ENCODE measurements at places on chromosomes 5 and 9.

DNA sequence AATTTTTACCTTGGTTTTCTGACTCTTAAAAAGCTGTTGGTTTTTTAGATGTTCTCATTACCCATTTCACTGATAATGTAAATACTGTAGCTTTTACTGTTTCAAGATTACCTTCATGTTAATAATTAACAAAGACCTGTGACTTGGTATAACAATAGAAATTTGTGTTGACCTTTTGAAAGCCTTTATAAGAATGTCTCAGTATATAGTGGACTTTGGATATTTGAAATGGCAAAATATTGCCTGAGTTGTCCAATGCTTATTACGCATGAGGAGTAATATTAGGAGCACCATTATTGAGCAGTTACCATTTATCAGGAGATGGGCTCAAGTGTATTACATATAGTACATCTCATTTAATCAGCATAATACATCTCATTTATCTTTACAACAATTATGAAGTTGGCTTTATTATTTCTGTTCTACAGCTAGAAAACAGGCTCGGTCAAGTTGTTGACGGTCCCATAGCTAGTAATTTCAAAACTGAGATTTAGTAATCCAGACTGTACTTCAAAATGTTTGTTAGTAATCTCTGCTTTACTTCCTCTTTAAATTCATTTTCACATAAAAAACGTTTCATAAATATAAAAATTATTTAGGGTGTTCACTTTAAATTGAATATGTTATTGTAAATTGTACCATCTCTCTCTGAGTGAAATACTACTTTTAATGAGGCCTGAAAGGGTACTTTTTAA lies 50.7 kb upstream of the FKTN start:
- no peak for DNase-seq

DNA sequence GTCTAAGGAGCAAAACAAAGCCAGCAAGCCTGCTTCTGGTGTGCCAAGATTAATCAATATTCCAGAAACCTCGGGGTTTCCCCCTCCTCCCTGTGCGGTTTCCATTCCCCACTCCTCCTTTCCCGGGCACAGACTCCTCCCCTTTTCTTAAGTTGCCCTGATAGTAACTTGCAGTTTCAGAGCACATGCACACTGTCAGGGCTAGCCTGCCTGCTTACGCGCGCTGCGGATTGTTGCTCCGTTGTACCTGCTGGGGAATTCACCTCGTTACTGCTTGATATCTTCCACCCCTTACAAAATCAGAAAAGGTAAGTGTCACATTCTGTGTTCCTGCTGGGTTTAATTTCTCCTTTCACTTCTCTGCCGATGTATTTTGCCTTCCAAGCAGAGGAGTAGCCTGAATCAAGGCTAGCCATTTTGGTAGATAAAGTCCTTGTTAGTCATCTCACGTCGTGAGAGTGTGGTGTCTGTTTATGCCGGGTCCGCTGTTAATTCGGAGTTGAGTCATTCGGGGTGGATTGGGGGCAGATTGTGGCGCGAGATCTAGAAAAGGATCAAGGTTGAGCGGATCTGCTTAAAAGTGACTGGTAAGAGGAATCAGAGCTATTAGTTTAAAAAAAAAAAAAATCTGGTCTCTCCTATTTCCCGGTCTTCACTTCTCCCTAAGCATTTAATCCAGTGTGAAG lies at the start of gene SLC1A3:
Gene SLC1A3, plus strand, starts transcription at position 179 of the 686 bp plus-strand sequence. CDS start 1,818 bp downstream, outside the sequence.
- peak; percentile 32 for DNase-seq

DNA sequence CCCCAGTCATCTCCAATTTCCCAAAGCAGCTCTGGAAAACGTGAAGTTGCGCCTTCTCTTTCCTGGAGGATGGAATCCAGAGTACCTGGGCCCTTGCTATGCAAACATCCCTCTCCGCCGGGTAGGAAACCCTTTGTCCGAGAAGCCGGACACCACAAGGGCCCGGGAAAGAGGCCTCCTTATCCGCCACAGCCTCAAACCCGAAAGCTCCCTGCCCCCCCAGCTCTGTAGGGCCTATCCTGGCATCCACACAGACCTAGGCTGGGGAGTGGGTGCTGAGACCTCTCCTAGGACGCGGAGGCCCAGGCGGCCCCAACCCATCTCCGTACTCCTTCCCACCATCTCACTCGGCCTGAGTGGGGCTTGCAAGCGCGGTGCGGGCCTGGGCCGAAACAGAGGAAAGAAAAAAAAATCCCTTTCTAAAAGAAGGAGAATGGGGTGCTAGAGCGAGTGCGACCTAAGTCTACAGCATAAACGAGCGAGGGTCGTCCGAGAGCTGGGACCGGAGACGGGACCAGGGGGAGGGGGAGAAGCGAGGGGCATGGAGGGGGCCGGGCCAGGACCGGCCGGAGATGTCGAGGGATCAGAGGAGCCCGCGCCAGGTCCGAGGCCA lies 624 bp downstream of the FBXW11 start:
- DNase-seq, result no peak

DNA sequence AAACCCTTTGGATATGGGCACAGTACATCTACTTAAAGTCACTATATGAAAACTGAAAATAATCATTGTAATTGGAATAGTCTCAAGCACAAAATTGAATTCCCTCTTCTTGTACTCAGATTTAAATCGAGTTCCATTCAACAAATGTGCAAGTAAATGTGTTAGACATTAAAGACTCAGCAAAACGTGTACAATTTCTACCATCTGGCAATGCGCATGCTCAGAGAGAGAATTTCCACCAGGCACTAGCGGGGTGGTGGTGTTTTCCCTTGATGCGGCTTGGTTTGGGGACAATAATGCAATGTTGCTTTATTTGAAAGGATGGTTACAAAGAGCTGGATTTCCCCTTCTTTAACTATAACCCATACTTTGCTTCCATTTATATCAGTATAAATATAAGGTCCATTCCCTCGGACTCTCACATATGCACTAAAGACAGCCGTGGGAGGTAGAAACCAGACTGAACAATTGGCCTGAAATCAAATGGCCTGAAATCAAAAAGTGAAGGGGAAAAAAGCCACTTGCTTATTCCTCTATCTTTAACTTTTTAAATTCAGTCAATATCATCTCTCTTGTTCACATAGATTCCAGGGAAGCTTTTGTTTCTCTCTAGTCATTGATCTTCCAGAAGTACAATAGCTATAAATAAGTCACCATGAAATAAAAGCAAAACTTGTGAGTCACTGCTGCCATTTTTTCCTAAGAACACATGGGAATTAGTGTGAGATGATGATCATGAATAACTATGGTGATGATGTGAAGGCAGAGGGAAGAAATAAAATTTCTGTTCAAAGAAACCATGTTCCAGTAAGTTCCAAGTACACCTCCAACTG lies 59.2 kb downstream of the ADAMTS12 start:
- no peak for DNase-seq

DNA sequence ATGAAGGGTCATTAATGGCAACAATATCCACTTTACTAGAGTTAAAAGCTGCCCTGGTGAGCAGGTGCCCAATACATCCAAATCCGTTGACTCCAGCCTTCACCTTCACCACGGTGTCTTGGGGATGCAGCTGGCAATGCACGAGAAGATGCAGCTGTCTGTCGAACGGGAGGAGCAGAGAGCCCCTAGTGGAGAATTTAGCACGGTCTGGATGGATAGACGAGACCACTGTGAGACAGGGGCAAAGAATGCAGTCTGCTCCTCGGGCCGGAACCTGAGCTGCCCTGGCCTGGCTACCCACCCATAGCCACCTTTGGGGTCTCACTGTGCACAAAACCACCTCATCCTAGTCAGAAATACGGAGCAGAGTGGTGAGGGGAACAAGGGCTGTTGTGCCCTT lies 35.1 kb downstream of the ADRA1B start:
- no peak for DNase-seq

- DNase-seq, result no peak
Observed at GRCh38 chr5:138911441-138911840, 36.3 kb upstream of the LRRTM2 start.

GRCh38 chr5:74624501-74624900 lies 16.0 kb downstream of the ENC1 start:
- DNase-seq, result no peak

DNA sequence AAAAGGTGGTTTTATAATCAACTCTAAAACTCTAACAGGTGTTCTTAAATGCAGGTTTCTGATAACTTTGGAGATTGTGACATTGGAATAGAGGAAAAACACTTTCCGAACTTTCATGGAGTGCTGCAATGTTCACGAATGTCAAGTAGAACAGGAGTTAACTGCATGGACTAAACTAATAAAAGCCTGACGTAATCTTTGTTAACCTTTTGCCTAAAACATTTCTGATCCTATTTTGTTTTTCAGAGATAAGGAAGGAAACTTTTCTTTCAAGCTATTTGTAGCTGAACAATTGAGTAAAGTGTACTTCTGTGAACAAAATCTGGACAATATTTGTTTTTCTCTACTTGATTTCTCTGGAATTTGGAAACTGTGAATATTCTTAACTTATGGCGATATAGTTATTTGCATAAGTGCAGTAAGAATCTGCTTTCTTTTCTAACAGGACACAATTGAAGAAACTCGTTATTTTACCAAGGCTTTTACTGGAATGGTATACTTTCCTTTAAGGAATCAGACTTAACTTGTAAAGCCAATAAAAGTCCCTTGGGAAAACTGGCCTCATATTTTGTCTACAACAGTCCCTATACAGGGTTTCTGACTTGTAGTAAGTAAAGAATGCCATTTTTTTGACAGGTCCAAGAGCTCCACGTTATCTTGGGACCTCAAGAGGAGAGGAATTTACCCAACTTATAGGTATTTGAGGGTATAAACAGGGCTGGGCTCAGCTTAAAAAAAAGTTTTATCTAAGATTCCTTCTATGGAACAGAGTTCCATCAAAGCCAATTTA lies 154.7 kb downstream of the NXNL2 start:
- no peak for DNase-seq

GRCh38 chr9:69044240-69045219 lies 9.0 kb downstream of the FXN start:
- DNase-seq, result no peak

DNA sequence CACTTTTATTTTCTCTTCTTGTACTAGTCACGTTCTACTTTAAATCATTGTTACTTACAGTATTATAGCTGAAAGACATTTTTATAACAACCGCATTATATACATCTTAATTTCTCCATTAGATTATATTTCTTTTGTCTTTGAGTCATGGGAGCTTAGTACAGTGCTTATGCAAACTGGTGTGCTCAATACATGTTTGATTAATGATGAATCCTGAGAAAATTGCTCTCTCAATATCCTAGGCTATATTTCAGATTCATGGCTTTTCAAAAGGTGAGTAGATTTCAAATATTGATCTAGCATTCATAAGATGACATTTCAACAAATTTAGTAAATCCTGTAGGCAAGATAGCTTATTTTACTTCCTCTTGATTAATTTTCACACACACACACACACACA lies 102.2 kb upstream of the FST start:
- DNase-seq, result no peak

DNA sequence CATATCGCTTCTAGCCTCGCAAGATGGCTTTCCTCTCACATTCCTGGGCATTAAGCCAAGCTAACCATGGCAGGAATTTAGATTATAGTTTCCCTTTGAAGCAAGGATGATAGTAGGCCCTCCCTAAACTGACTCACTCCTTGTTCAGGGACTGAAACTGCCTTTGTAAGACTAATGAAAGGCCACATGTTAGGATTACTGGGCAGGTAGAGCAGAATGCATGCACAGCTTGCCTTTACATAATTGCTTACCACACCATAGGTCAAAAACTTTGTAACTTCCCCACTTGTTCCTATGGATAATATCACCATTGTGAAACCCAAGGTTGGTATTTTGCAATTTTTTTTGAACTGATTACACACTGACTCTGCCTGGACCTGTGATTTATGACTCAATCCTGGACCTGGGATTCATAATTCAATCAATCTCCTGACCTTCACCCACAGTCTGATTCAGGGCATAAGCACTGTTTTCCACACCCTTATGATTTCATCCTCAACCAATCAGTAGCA lies 41.0 kb upstream of the PRDM9 start:
- DNase-seq, result peak; percentile 72

GRCh38 chr9:9919174-9919775 lies 693.5 kb downstream of the PTPRD start:
- DNase-seq, result no peak

- no peak for DNase-seq
Observed at GRCh38 chr9:15253197-15253596, 53.8 kb downstream of the TTC39B start.

DNA sequence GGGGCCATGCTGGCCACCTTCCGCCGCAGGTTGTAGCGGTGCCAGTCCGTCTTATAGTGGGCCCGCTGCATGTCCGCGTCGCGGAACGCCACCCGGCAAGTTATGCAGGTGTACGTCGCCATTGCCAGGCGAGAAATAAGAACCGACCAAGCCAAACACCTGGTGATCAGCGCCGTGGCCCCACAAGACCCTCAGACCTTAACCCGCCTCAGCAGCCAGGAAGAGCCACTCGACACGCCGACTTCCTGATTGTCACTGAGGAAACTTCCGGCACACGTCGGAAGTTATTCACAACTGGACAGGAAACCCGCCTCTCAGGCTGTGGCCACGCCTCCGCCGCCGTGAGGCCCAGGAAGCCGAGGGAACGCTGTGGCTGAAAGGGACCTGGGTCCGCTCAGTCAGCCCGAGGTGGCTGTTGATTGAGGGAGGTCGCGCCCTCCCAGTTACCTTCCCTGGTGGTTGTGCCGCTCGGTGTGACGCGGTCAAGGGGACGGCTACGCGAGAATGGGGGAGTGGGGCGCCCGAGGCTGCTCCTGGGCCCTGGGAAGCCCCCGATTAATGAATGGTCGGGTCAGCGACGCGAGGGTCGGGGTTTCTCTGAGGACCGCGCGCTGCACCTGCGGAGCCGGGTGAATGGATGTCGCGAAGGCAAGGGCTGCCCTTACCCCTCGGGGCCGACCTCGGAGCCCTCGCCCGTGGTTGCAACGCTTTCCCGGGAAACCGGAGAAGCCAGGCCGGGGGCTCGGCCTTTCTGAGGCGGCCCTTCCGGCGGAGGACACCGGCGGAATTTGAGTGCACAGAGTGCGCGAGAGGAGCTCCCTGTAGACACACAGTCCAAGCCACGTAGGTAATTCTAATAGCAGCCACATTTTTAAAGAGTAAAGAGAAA lies at the start of gene ZNF622:
Gene ZNF622, minus strand, starts transcription at position 257 of the 889 bp plus-strand sequence. Its CDS starts 135 bp downstream, at position 122.
- DNase-seq, result peak; percentile 83

- DNase-seq, result no peak
Observed at GRCh38 chr5:126236994-126237393, 186.2 kb upstream of the GRAMD2B start.

GRCh38 chr5:32330126-32330971 lies 17.6 kb upstream of the MTMR12 start:
- DNase-seq, result no peak

DNA sequence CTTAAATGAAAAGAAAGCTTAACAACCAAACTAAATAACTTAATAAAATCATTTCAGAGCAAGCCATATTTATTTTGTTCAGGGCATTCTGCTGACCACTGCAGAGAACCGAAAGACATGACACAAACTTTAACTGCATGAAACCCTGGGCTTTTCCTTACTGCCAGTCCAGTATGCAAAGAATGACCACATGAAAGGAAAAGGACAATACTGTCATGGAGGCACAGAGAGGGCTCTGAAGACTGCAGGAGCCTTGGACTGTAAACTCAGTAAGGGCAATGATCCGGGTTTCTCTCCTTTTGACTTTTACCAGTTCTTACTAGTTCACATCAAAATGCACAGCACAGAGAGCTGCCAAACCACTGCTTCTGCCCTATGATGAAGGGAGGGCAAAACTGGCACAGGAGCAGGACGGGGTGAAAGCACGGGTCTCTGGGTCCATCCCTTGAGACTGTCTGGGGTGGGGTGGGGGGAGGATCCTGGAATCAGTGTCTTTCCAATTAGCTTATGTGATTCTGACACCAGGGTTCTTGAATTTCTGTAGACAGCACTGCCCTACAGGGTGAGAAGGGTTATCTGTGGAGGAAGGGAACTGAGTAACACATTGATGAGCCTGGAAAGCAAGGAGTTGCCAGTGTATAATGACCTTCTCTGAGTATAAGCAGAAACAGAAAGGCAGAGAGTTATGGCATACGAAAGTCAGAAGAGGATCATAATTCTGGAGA lies 44.7 kb downstream of the RNF130 start:
- DNase-seq, result no peak
